ENCODE measurements at places on chromosomes 12 and 14.

DNA sequence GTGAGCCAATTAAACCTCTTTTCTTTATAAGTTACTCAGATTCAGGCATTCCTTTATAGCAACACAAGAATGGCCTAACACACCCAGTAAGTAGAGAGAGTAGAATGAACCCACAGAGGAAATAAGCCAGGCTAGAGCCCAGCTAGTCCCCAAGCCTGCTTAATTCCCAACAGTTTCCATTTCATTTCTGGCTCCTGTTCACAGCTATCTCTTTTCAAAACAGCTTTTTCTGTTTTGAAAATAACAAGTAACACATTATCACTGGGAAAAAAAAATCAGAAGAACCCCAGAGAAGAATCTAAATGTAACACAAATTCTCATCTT is 69.0 kb downstream of the HSPB8 start:
- DNase-seq = no peak

DNA sequence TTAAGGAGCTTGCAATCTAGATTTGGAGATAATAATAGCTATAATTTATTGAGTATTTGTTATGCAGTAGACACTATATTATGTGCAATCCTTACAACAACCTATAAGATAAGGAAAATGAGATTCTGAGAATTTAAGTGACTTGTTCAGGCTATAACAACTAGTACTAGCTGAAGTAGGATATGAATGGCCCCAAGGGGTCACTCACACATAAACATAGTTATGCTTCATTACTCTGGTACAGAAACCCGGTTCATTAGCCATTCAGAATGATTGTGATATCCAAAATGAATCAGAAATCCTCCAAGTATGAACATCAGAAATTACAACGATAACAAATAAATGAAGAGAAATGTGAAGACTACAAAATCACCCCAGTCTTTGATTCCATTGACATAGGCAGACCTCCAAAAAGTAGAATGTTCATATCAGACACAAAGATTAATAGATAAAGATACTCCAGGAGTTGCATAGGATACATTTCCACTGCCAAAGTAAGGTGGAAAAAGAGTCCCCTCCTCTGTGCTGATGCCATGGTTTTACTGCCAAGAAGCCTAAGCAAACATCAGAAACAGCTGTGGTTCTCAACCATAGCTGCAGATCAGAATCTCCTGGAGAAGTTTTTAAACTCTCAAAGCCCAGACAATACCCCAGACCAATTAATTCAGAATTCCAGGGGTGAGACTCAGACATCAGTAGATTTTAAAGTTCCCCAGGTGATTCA is 8.6 kb upstream of the NID2 start:
- no peak for DNase-seq

GRCh38 chr12:107884769-107885694 is 110.5 kb downstream of the ASCL4 start:
- DNase-seq = no peak

- DNase-seq = no peak
These were observed 4.4 kb downstream of the MLH3 start for GRCh38 chr14:75046899-75047298.

GRCh38 chr12:27780612-27781408 is 774 bp upstream of the MANSC4 start:
- DNase-seq = no peak

DNA sequence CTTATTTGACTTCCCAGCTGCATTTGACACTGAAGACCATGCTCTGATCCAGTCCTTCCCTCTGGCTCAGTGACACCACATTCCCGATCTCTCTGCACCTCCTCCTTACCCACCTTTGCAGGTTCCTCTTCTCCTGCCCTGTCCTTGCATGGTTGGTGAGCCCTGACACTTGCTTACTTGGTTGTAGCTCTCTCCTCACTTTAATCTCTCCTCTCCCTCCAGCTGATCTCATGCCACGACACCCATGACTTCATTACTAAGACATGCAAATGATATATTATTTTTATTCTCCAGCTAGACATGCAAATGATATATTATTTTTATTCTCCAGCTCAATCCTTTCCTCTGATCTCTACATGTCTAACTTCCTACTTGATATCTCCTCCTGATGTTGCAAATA is at the start of gene SERPINA9:
TSS of gene SERPINA9 (minus strand) at position 175 of the 400 bp plus-strand sequence. CDS start 6,357 bp downstream, outside the sequence.
- no peak for DNase-seq

DNA sequence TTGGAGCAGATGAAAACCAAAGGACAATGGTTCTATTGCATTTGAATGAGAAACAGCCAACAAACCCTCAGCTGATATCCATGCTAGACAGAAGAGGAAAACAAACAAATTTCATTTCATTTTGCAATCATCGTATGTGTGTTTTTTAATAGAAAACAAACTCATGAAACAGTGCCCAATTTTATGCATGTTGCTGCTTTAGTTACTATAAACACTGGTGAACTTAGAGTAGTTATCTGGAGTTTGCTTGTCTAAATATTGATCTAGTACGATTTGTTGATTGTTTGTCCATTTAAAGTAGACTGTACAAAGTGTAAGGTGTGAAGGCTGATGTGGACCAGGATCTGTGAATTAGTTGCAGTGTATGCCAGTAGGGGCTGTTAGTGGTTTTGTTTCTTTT is 166.6 kb downstream of the KITLG start:
- DNase-seq = no peak

DNA sequence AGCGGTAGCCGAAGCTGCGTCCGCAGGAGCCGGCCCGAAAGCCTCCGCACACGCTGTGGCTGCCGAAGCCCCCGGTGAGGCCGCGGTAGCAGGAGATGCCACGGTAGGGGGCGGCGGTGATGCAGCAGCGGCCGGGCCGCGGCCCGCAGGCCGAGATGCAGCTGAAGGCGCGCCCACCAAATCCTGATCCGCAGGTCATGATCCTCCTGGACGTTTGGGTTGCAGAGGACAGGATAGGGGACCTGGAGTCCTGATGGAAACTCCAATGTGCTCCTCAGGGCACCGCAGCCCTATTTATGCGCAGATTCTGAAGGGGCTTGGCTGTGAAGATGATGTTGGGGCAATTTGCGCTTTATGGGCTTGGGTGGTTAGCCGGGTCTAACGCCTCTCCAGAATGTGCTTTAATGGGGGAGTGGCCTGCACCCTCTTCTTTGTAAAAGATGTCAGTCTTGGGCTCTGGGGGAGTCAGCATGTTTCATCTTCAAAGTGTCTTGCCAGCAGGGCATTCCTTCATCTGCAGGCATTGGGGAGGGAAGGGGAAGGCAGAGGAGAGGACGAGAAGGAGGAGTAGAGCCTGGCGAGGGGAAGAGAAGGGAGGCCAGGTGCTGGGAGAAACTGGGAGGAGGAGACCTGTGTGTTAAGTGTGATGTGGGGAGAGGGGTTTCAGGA is at the start of gene KRT81:
TSS of gene KRT81 (minus strand) at position 268 of the 669 bp plus-strand sequence. CDS start at position 199, 69 bp downstream.
- no peak for DNase-seq

DNA sequence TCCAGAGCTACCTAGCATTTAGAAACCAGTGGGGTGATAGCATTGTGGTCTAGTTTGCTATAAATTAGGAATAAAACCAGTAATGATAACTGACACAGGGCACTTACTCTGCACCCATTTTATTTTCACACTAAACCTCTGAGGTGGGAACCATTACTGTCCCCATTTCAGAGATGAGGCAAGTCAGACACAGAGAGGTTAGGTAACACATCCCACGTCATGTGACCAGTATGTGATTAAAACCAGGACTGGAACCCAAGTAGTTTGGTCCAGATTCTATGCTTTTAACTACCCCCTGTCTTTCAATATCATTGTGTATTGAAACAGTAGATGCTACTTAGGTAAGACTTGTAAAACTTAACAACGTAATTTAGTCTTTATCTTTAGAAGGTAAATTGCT is 110.2 kb downstream of the PLXNC1 start:
- DNase-seq = no peak

DNA sequence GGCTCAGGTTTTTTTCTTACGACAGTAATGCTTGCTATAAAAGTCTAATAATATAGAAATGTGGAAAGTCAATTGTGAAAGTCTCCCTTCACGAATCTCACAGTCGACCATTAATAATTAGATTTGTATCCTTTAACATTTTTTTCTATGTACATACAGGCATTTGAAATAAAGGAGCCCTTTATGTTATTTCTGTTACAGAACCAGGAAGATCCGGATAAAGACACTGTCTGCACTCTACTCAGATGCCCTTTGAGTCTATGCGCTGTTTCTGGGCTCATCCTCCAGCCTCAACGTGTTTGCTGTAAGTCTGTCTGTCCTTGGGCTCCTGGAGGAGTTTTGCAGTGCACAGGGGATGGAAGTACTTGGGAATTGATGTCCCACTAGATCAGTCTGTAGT is 212.2 kb upstream of the ATP2B1 start:
- no peak for DNase-seq

GRCh38 chr14:33951183-33951840 is 438 bp upstream of the EGLN3 start:
- no peak for DNase-seq

- DNase-seq = no peak
These were observed 32.7 kb downstream of the DYRK2 start for GRCh38 chr12:67681105-67681778.

- no peak for DNase-seq
These were observed 22.9 kb upstream of the KTN1 start for GRCh38 chr14:55556929-55557623.

DNA sequence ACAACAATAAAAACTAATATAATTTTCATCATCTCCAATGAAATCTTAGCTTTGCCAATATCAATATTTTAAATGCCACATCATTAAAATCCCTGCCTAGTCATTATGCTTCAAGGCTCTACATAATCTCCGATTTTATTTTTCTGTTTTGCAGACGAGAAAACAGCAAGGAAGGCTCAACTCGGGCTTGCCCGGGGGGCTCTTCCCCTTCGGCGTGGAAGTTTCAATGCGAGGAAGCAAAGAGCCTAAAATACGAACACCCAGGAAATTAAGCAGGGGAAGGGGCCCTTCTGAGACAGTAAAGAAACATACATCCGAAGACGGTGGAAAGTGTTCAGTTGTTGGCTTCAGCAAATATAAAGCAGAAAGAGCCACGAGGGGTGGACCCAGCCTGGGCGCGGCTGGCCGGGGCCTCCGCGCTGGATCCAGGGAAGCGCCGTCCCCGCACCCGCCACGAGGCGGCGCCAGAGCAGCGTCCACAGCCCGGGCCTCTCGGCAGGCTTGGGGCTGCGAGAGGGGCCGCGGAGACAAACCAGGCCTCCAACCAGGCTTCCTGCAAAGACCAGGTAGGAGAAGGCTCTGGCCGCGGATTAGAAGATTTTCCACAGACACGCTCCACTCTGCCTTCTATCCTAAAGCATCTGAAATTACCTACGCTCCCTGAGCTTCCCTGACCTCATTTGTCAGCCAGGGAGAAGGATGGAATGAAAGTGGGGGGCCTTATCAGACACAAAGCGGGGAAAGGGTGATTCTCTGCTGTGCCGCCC is 77.2 kb downstream of the SERPINA3 start:
- DNase-seq = peak; percentile 47

GRCh38 chr14:20662968-20663732 is 21.2 kb upstream of the RNASE4 start:
- DNase-seq = no peak

DNA sequence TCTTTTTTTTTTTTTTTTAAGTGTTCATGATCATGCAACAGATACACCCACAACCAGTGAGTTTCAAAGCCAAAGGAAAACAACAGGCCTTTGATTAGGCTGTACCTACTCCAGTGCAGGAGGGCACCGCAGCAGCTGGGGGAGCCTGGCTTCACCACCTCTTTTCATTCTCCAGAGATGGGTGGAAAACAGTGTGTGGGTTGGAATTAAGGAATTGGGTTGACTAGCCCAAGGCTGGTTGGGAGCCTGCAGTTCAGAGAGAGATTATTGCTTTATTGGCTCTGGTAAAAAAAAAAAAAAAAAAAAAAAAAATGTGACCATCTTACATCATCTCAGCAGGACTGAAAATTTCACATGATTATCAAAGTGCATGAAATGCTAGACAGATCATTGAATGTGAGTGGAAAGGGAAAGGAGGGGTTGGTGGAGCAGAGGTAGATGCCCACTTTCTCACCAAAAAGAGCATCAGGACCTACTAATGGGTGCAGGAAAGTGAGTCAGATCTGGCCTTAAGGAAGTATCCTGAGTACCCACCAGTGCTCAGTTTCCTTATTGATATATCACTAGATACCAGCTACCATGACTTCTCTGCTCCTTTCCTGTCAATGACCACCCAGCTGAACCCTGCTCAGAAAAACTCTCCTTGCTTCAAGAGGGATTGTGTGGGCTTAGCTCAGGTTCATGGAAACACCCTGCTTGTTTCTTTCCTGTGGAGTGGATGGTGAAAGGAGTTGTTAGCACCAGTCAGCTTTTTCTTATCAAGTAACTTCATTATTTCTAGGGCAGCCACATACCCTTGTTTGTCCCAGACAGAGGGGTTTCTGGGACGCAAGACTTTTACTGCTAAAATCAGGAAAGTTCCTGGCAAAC is 54.8 kb upstream of the DYRK2 start:
- no peak for DNase-seq

DNA sequence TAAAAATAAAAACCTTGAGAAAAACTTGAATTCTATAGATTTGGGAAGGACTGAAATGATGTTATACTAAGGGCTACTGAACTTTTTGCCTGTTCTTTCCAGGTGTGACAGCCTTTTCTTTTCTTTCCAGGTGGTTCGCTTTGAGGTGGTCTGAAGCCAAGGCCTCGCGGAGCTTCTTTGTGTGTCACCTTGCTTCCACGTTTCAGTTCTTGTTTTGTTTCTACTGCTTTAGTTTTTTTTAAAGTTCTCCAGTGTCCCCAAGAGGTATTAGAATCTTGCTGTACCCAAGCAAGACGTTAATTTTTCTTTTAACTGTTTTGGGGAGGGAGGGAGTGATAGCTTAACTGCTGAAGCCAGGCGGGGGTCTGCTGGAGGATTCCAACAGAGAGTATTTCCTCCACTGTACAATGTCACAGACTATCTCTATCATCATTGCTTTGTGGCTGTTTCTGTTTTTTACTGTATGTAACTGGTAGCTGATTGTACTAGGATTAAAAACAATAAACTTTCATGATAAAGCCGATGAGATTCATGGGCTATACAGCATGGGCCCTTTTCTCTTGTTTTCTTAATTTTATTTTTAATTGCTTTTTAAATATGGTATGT is 40.2 kb downstream of the PROX2 start:
- DNase-seq = no peak

DNA sequence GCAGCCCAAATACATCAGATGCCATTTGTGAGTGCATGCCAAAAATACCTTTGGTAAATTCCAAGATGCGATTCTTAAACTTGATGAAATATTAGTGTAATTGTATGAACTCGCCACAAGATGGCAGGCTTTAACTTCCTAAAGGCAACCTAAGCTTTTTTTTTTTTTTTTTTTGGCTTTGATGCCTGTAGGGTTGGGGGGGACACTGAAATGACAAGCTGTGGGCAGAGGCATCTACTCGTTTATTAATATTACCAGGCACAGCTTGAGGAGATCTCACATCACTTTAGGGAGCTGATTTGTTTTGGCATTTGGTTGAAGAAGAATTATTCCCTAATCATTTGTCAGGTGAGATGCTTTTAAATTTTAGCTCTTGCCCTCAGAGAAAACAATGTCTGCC is 126.7 kb upstream of the CCDC196 start:
- no peak for DNase-seq

Data from omental fat pad (tissue), 4 donors.